Activated naive CD8-positive, alpha-beta T cell treated with anti-CD3 and anti-CD28 coated beads for 36 hours (primary cell): ENCODE measurements at places on chromosomes 2 and 18.

DNA sequence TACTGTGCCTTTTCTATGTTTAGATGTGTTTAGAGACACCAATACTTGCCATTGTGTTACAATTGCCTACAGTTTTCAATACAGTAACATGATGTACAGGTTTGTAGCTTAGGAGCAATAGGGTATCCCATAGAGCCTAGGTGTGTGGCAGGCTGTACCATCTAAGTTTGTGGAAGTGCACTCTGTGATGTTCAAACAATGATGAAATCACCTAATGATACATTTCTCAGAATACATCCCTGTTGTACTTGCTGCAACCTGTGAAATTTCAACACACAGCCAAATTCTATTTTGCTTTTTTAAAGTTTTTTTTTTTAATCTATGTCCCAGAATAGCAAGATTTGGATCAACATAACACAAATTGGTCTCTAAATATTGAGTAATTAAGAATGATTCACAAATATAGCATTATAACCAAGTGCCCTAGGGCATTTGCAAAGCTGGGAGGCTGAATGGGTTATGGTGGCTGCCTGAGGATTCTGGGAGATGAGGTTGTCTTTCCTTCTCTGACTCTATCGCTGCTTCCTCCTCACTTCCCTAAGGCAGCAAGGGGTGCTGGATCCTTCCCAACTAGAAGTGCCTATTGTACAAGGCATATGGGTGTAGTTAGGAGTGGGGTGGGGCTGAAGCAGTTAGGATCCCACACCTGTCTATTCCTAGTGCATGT, 78.3 kb downstream of the SKA1 start:
- DNase-seq = no peak

- DNase-seq = no peak
Observed at GRCh38 chr2:160223560-160223959, 23.5 kb upstream of the ITGB6 start.

DNA sequence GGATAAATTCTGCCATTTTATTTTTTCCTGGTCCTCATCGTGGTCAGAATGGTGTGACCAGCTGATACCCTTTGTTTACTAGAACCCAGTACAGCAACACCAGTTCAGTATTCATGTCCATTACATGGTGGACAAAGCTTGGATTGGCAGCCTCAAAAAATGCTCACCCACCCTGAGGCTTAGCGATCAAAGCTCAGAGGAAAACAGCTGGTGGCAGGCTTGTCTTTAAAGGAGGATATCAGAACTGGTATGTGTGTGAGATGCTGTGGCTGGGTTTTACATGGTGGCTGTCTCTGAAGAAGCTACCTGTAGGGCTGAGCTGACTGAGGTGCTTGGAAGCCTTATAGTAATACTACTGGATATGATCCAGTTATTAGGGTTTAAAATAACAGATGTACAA, 471.1 kb upstream of the MEX3C start:
- no peak for DNase-seq

- DNase-seq = no peak
Observed at GRCh38 chr2:205937211-205937610, 148.8 kb downstream of the INO80D start.

DNA sequence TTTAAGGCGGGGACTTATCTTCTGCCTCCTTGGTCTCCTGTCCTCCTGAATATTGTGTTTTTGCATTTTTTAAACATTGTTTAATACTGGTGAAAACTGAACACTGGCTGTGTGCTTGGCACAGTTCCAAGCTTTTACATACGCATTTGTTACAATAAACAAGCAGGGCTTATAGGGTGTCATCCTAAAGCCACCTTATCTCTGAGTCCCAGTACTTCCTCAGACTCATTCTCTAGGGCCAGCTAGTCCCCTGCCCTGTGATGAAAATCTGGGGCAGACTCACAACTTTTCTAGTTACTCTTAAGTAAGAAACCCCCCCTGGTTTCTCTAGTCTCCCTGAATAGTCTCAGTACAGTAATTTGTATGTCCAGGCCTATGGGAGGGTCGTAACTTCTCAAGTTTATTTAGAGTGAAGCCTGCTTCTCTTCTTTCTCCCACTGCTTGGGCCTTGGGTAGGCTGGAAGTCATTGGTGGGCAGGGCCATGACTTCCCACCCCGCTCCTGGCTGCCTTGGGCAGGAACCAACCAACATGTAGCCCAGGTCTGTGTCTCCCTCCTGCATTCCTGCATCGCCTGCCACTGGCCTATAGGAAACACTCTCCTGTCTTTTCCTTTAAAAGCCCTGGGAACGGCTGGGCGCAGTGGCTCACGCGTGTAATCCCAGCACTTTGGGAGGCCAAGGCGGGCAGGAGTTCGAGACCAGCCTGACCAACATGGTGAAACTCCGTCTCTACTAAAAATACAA, 7.7 kb upstream of the KCNE4 start:
- DNase-seq = no peak

DNA sequence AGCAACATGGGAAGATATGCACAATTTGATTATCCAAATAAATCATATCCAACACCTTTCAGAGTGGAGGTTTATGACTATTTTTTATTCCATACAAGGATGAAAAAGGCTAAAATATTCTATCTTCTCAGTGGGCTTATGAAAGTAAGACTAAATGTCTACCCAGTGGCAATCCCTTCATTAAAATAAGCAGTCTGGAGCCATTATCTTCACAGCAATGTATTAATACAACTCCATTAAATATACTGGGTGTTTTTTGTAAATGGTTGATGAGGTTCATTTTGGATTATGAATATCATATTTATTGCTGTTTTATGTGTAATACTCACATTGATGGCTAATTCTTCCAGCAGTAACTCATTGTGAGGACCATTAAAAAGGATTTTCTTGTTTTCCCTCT, 352.7 kb upstream of the SOX11 start:
- DNase-seq = no peak

- DNase-seq = no peak
Observed at GRCh38 chr2:156340377-156340776, 7.9 kb upstream of the NR4A2 start.

- DNase-seq = no peak
Observed at GRCh38 chr18:46704189-46704588, 47.2 kb upstream of the LOXHD1 start.

DNA sequence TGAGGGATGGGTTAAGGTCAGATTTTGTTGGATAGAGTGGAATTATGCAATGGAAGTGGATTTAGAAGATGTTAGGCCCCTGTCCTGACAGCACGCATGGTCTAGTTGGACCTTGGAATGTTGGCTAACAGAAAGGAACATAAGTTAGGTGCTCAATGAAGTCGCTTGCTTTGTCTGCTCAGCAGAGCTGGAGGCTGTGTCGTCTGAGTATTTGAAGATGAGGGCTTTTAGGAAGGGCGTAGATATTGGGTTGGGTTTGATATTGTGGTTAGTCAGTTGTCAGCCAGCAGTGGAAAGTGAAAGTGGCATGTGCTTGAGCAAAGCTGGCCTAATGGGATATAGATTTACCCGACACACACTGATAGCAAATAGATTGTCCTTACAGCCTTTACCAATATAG, 239.3 kb downstream of the PRKCE start:
- DNase-seq = peak; percentile 11

- no peak for DNase-seq
Observed at GRCh38 chr2:160389875-160390274, 103.7 kb downstream of the RBMS1 start.

- no peak for DNase-seq
Observed at GRCh38 chr2:96993367-96993766, 7.0 kb upstream of the FAM178B start.

GRCh38 chr2:113124181-113124961, 3.0 kb upstream of the IL1RN start:
- peak; percentile 26 for DNase-seq

- DNase-seq = no peak
Observed at GRCh38 chr2:108917526-108917925, 71.5 kb downstream of the EDAR start.

DNA sequence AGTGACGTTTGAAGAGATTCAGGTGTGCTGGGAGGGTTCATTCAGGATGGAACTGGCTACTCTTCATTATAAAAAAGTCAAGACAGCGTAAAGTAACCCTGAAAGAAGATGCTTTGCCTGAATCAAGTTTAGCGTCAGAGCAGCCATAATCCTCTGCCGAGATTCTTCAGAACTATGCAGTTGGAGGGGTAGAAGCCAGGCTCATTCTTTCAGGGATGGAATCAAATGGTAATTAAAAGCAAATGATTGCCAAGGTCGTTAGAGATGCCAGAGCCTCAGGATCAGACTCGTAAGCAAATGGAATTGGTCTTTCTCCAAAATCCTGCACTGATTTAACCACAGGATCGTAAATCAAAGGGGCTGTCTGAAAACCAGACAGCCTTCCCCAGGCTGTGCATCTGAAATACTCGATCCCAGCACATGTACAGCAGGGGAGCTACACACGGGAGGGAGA, 21.9 kb downstream of the APCDD1 start:
- DNase-seq = no peak

DNA sequence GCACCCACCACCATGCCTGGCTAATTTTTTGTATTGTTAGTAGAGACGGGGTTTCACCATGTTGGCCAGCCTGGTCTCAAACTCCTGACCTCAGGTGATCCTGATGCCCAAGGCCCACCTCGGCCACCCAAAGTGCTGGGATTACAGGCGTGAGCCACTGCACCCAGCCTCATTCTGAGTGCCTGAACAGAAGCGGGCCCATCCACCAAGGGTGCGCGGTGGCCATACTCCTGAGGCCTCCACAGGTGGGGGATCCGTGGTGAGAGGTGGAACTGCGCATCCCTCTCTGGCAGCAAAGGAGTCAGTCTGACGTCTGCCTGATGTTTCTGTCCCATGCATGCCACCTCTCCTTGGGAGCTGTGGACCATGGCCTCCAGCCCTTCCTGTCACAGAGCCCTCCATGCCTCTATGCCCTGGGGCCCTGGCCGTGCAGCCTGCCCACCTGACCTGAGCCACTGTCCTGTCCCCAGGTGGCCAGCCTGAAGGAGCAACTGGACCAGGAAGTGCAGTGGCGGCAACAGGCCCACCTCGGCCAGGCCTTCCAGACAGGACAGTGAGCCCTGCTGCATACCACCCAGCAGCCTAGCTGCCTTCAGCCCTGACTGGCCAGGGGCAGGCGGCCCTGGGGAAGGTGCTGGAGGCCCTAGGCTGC, 7.6 kb upstream of the SNED1 start:
- DNase-seq = no peak

- DNase-seq = no peak
Observed at GRCh38 chr18:39730606-39731005, 2165.0 kb upstream of the CELF4 start.

DNA sequence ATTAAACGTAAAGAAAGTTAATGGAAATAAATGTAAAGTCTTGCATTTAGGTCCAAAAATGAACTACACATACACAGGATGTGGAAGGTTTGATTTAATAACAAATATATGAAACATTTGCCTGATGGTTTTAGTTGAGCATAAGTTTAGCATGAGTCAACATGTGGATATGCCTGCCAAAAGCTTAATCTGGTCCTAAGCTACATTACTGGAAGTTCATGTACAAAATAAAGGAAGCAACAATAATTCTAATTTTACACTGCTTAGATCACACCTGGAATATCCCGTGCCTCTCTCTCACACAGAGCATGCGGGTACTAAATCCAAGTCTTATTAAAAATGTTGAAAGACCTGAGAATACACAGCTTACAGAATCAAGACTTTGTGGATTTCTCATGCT, 276.5 kb upstream of the NRP2 start:
- no peak for DNase-seq

DNA sequence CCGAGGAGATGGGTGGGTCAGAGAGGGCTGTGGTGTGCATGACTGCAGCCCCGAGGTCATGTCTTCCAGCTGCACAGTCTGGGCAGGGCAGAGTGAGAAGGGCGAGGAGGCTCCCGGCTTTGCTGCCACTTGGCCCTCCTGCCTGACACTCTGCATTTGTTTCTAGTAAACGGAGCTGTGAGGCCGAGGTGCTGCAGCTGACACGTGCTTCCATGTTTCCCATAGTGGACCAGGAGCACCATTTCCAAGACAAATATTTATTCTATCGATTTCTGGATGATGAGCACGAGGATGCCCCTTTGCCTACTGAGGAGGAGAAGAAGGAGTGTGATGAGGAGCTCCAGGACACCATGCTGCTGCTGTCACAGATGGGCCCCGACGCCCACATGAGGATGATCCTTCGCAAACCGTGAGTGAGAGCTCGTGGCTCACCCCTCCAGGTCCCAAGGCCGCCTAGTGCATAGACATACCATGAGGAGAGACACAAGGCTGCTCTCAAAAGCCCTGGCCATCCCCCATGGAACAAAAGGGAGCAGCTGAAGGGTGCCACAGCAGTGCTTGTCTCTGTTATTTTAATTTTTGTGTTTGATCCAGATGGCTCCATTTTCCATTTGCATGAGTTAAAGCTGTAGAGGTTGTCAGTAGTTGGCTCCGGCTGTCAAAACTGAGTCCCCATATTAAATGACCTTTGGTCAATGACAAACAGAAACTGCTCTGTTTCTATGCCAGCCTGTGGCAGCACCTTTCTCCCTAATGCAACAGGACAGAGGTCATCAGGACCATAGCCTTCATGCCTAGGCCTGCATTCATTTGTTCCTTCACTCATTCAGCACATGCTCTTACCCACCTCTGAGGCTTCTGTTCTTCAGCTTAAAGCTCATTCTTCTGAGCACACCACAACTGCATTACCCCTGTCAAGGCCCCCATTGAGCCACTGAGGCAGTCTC, 108.3 kb upstream of the MAP3K20 start:
- DNase-seq = no peak

- DNase-seq = no peak
Observed at GRCh38 chr2:225737556-225737955, 338.0 kb downstream of the NYAP2 start.

DNA sequence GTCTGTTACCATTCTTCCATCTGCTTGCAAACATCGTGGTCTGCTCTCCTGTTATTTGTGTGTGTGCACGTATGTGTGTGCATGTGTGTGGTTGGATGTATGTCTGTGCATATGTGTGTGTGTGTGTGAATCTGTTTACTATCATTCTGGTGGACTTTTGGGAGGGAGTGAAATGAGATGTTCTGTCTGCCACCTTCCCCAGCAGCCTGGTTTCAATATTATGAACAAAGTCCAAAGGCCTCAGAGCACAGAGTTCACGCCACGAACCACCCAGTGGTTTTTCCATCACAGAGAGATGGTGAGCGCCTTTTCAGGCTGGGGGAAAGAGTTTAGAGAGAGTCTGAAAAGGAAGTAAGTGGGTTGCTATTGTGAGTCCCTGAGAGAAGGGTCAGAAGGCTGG, 67.1 kb upstream of the YWHAQ start:
- DNase-seq = peak; percentile 24

DNA sequence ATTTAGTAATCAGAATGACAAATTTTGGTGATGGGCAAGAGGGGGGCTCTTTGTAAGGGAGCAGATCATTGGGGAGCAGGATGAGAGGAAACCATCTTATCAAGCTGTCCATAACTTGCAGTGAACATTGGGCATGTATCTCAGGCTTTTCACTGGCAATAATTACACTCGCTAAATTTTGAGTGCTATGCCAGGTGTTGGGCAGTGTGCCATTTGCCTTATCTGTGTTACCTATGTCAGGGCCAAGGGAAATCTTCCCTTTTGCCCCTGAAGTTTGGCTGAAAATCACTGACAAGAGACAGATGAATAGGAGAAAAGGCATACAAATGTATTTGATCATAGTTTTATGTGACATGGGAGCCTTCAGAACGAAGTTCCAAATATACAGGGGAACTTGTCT, 39.0 kb downstream of the NOSTRIN start:
- DNase-seq = no peak

- DNase-seq = no peak
Observed at GRCh38 chr2:28488858-28489575, 6.8 kb upstream of the PLB1 start.

GRCh38 chr18:8402237-8402636, 207.0 kb upstream of the RAB12 start:
- DNase-seq = no peak

GRCh38 chr2:179842498-179843153, 18.8 kb downstream of the ZNF385B start:
- DNase-seq = peak; percentile 3

GRCh38 chr2:28951910-28952835, 28.9 kb upstream of the TOGARAM2 start:
- no peak for DNase-seq
